ENCODE measurements at places on chromosomes 2 and 18.

- DNase-seq = no peak
Observed at GRCh38 chr2:95077530-95077825, 44.1 kb downstream of the MRPS5 start.

GRCh38 chr2:134081238-134081938, 172.5 kb upstream of the MGAT5 start:
- no peak for DNase-seq

DNA sequence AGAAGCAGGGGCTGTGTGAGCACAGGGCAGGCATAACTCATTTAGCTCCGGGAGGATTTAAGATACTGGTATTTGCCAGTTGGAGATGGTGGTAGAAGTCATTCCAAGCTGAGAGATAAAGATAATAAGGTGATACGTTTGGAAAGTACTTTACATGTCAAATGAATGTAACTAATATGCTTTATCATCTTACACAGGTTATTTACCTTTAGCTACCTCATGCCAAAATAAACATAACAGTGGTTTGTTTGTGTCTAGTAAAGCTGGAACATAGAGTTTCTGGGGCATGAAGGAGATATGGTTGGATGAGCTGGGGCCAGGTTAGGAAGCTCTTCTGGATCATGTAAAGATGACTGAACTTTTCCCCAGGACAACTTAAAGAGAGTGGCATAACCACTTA, 126.9 kb upstream of the PIK3C3 start:
- DNase-seq = no peak

DNA sequence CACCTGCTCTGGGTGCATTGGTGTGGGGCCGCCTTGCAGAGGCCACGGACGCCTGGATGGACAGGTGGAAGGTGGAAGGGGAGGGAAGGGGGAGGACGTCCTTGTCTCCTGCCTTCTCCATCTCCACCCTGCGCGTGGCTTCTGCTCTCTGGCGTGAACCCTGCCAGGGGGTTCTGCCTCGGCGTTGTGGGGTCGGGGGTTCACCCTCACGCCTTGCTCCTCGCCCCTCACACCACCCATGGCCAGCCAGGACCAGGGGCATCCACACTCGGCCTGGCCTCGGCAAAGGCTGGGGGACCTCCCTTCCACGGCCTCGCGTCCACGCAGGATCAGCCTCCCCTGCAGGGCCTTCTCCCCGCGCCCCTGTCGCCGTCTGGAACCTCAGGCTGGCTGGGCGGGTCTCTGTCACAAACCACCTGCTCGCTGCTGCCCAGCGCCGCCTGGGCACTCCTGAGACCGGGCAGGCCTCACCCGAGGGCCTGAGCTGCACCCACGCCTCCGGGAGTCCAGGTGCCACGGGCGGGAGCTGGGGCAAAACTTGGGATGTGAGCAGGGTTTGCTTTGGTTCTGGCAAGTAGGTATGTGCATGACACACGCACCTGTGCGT, 655.9 kb downstream of the GALR1 start:
- no peak for DNase-seq

- no peak for DNase-seq
Observed at GRCh38 chr2:174124181-174124580, 124.2 kb downstream of the OLA1 start.

DNA sequence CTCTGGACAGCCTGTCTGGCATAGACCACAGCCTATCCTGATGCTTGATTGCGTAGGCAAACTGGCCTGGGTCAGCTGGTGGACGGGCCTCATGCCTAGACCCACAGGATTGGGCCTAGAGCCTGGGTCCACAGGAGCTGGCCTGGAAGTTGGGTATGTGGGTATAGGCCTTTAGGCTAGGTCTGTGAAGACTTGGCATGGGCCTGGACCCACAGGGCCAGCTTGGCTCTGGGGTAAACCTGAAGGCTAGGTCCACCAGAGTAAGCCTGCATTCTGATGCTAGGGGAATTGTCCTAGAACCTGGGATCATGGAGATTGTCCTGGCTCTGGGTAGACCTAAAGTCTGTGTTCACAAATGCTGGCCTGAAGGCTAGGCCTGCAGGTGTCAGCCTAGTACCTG, 1293.7 kb downstream of the CNTNAP5 start:
- DNase-seq = no peak

- DNase-seq = no peak
Observed at GRCh38 chr2:137966043-137966442, 1.8 kb downstream of the HNMT start.

GRCh38 chr2:52608030-52608429, 1159.6 kb upstream of the CHAC2 start:
- no peak for DNase-seq

DNA sequence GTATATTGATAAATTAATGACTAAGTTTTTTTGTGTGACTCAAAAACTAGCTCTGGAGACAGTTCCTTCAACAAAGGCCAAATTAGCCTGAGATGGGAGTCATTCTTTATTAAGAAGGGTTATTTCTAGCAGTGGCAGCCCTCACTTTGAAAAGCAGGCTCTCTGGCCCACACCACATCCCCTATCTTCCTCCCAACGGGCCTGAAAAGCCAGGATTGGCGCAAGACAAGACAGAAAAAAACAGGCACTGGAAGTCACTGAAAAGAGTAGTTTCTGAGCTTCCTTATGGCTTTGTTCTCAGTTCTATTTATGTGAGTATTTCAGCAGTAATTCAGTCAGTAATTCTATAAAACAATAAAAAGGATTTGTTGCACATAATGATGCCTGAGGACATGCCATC, 149.0 kb downstream of the LAMA3 start:
- DNase-seq = no peak

DNA sequence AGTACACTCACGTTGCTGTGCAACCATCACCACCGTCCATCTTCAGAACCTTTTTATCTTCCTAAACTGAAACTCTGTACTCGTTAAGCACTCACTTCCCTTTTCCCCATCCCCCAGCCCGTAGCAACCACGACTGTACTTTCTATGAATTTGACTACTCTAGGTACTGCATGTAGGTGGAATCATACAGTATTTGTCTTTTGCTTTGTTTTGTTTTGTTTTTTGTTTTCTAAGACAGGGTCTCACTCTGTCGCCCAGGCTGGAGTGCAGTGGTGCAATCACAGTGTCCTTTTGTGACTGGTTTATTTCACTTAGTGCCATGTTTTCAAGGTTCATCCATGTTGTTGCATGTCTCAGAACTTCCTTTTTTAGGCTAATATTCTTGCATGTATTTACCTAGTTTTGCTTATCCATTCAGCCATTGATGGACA, 7.0 kb upstream of the TYMS start:
- no peak for DNase-seq

- no peak for DNase-seq
Observed at GRCh38 chr2:98383166-98383565, 36.9 kb downstream of the CNGA3 start.

DNA sequence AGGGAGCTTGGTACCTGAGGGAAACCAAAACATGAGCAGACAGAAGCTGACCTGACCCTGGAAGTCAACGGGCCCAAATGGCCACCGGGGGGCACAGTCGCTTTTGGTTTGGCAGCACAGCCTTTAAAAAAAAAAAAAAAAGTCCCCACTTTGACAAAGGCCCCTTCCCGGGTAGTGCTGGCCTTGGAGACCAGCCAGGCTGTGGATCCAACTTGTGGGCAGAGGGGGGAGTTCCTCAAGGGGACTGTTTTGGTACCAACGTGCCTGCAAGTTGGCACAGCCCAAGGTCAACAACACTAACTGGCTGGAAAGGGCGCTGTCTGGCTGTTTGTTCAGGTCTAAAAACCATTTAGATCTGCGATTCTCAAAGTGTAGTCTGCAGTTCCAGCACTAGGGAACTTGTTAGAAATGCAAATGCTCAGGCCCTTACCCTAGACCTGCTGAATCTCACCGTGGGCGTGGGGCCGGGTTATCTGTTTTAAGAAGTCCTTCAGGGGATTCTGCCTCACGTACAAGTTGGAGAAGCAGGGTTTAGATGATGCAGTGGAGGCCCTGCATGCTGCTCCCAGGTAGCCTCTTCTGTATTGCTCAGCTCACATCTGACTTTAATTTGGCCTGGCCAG, 83.0 kb downstream of the LPIN1 start:
- DNase-seq = peak; percentile 4

DNA sequence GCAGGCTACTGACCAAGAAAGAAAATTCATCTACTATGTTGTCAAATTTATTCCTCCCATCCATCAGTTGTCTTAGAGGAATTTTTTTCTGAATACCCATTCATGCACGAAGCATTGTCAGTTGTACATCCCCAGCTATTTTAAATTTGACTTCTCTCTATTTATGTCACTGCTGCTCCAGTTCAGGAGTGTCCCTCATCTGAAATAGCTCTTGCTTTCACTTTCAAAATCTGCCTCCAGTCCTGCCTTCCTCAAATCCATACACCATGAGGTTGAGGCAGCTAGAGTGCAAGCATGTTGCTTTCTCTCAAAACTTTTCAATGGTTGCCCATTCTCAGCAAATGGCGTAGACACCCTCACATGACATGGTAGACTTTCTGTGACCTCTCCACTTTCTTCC, 335.4 kb upstream of the CDH2 start:
- DNase-seq = no peak

GRCh38 chr2:52955079-52955478, 812.5 kb upstream of the CHAC2 start:
- DNase-seq = no peak

- DNase-seq = no peak
Observed at GRCh38 chr18:50751490-50751889, 68.3 kb downstream of the MRO start.

GRCh38 chr2:12008425-12009061, 262.1 kb downstream of the LPIN1 start:
- no peak for DNase-seq

- peak; percentile 65 for DNase-seq
Observed at GRCh38 chr18:8895987-8896619, 190.7 kb downstream of the MTCL1 start.

DNA sequence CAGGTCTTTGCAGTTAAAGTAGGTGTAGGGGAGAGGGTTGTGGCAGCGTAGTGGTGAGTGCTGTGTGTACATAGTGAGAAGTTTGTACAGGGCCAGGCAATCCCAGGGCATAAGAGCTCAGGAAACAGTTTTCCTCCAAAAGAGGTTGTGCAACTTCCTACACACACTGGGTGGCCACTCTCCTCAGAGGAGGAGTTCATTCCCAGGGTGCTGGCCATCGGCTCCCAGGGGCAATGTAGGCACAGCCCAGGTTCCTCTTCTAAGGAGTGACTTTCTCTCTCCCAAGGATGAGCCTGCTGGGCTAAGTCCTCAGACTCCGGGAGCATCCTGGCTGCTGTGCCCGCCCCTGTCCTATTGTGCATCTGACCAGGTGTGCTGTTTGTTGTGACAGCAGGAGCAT, 3.0 kb downstream of the ACOXL start:
- DNase-seq = no peak

DNA sequence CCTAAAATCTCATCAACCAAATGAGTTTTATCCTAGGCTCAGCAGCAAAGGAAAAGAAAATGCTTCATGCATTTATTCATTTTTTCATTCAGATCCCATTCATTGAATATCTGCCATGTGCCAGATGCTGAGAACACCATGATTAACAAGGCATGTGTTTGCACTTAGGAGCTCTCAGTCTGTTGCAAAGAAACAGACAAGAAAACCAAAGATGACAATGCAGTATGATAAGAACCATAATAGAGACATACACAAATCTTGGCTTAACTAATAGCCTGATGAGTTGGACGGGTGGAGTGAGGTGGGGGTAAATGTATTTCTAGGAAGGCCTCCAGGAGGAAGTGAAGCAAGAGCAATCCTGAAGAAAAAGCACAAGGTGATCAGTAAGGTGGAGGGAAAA, 177.8 kb upstream of the SCN7A start:
- DNase-seq = no peak

- DNase-seq = no peak
Observed at GRCh38 chr18:43022874-43023273, 92.6 kb downstream of the RIT2 start.

DNA sequence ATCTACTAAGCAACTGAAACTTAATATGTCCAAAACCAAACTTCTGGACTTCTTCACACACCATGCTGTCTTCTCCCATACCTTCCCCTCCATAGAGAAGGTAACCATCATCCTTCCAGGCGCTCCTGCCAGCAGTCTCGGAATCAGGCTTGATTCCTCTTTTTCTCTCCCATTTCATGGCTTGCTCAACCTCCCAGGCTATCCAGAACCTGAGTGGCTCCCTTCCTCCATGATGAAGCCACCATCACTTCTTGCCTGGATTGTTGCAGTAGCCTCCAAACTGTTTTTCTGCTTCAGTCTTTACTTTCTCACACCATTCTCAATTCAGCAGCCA, 40.1 kb upstream of the NDUFV2 start:
- no peak for DNase-seq

GRCh38 chr18:63799189-63799588, 24.0 kb downstream of the SERPINB7 start:
- DNase-seq = no peak

GRCh38 chr2:208359632-208359986, 47.0 kb upstream of the PTH2R start:
- no peak for DNase-seq

DNA sequence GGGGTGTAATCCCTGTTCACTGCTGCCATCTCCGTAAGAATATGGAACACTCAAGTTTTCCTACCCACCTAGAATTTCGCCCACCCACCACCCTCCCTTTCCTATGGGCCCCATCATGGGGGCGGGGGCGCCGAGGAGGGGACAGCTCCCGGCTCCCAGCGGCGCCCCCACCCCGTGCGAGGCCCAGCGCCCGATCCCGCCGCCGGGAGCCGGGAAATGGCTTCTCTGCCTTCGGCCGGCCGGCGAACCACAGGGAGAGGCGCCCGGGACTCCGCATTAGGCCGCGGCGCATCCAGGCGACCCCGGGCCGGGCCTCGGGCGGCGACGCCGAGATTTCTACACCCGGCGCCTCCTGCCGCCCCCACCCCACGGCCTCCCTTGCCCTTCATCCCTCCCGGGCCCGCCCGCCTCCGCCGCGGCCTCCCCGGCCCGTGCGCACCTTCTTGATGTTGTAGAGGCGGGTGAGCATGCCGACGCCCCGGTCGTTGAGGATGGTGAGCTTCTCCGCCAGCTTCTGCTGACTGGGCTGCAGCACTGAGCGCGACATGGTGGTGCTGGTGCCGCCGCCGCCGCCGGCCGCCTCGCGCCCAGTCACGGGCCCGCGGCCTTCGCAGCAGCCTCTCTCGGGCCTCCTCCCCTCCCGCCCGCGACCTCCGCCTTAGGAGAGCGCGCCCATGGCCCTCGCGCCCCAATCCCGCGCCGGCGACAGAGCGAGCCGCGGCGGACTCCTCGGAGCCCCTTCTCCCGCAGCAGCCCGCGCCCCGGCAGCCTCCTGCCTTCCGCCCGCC, 510 bp downstream of the NCKAP1 start:
- DNase-seq = peak; percentile 4

DNA sequence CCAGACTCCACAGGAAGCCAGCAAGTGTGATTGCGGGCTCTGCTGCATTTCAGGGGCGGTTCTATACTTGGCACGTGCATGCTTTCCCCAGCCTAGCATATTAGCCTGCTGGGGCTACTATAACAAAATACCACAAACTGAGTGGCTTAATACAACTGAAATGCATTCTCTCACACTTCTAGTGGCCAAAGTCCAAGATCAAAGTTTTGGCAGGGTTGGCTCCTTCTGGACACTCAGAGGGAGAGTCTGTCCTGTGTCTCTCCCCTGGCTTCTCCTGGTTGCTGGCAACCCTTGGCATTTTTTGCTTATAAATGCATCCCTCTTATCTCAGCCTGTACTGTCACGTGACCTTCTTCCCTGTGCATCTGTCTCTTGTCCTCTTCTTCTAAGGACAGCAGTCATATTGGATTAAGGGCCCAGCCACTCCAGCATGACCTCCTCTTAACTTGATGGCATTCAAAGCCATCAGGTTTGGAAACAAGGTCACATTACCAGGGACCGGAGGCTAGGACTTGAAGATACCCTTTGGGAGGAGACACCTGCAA, 138.7 kb downstream of the RNF152 start:
- DNase-seq = no peak

Data from skeletal muscle cell (primary cell).